ENCODE measurements at places on chromosomes 6 and 20. TPM values are rescaled to one million over a fixed set of nuclear protein-coding genes. Genes with fewer than 3 reads are reported as not detected.
A peak's percentile ranks its signal among the peaks of the same experiment; 100 is the strongest.

MYO6 gene
- 93.0 TPM for total RNA-seq

- peak; percentile 31 for DNase-seq
Measured at GRCh38 chr6:111874025-111874415, 768 bp upstream of the FYN start.

DNA sequence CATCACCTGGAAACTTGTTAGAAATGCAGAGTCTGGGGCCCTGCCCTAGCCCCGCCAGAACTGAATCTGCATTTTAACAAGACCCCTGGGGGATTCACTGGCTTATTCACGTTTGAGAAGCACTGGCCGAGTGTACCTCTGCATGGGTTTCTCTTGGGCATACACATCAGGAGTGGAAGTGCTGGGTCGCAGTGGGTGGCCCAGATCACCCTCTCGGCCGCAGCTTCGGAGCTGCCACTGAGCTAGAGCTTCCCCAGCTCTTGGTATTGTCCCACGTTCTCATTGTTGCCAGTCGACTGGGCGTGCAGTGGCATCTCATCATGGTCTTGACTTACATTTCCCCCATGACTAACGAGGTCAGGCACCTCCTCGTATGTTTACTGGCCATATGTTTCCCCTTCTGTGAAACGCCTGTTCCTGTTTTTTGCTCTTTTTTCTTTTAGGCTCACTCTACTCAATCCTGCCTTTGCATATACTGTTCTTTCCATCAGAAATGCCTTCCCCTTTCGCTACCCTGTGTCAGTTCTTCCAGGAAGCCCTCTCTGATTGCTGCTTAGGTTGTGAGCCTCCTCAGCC is 3.0 kb upstream of the DLGAP4 start:
- DNase-seq = no peak

DNA sequence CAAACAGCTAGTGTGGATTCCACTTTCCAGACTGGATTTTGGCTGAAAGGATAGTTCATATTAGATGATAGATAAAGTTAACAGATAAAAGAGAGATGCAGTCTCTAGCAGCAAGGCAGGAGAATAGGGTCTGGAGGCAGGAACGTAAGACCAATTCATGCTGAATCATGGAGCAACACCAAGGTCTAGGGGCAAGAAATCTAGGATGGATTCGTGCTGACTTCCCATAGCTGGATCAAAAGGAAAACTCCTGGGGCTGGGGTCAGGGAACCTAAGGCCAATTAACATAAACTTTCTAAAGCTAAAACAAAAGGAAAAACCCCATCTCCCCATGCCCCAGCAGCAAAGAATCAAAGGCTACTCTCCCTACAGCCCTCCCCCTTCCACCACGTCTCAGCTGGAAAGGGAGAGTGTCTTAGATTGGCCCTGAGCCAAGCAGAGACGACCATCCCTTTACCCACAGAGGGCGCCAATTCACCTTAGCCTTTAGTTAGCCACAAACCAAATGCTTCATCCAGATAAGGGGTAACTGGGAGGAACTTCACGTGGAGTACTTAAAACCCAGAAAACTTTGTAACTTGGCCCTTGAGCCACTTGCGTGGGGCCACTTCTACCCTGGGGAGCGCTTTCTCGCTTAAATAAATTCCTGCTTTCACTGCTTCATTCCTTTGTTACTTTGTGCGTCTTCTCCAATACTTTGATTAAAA is 7.6 kb downstream of the TREM1 start:
- DNase-seq = no peak

DNA sequence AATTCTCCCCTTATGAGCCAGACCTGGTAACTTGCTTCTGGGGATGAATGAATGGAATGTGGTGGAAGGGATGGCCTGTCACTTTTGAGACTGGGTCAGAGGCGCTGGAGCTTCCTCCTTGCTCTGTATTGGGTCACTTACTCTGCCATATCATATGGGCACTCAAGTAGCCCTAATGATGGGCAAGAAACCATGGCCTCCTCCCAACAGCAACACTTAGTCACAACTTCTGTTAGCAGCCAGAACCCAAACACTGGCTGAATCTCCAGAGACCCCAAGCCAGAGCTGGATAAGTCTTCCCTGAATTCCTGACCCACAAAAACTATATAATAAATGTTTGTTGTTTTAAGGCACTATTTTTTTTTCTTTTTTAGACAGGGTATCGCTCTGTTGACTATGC is 5.5 kb downstream of the E2F1 start:
- no peak for DNase-seq

DNA sequence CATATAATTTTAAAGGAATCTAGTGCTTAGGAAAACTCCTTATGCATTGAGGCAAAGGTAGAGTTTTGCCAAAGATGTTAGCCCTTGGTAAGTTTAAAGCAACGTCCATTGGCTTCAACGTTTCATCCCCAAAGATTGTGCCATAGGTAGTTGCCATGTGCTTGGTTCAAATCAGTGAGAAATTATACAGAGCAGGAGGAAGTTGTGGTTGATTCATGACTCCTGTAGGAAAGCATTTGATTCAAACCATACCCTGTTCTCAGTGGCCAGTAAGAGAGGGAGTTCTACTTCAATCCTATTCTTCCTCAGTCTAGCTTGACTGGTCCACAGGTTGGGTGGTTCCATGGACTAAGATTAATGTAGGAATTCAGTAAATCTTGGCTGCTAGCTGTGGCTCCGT is 535.6 kb downstream of the QKI start:
- no peak for DNase-seq

DNA sequence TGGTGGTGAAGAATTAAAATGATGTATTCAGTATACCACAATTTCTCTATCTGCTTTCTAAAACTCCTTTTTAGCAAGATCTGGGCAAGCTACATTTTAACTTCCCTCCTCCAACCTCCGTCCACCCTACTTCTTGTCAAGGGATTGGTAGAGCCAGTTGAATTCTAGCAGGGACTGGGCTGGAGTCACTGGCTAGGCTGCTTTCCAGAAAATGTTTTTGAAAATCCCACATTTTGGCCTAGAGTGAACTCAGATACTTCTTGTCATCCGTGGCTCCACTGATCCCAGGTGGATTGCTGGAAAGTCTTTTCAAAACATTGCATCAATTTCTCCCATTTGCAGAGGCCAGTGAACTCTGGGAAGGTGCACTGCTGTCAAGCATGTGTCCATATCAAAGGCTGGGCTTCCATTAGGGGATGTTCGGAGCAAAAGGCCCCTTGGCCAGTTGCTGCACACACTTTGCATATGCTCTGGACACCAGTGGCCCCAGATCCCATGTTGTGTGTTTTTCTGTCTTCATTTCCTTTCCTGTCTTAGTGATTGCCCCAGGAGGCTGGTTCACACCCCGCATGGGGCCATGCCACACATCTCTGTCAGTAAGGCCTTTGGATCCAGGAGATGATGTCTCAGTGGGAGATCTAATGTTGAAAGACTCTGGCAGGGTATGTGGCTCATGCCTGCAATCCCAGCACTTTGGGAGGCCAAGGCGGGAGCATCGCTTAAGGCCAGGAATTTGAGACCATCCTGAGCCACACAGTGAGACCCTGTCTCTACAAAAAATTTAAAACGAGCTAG is 11.3 kb upstream of the KCNK16 start:
- no peak for DNase-seq

SLC16A10 gene
- 1.7 TPM for total RNA-seq
